ENCODE measurements at places on chromosomes 5 and 9.
A peak's percentile ranks its signal among the peaks of the same experiment; 100 is the strongest.

DNA sequence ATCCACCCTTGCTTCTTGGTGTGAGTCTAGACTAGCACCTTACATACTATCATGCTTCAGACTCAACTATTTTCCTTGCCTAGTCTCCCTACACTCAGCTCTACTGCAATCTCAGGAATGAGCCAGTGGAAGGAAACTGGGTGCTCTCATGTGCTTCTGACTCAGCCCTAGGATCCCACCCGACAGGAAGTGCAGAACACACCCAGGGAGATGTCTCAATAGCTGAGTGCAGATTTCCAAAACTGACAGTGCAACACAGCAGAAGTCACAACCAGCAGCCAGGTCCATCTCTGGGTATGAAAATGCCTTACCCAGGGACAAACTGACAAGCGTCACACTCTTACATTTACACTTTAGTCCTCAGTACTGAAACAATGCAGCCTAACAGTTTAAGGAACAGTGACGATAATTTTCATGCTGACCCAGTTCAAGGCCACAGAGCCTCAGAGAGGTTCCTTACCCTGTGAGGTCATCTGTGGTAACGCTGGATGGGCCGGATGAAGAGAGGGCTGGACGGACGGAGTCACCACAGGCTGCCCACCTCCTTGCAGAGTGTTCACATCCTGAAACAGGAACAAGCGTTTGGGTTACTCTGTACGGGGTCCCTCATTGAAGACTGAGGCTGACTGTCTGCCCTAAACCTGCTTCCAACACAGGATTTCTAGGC is 33.0 kb downstream of the FKBP15 start:
- peak; percentile 94 for DNase-seq

DNA sequence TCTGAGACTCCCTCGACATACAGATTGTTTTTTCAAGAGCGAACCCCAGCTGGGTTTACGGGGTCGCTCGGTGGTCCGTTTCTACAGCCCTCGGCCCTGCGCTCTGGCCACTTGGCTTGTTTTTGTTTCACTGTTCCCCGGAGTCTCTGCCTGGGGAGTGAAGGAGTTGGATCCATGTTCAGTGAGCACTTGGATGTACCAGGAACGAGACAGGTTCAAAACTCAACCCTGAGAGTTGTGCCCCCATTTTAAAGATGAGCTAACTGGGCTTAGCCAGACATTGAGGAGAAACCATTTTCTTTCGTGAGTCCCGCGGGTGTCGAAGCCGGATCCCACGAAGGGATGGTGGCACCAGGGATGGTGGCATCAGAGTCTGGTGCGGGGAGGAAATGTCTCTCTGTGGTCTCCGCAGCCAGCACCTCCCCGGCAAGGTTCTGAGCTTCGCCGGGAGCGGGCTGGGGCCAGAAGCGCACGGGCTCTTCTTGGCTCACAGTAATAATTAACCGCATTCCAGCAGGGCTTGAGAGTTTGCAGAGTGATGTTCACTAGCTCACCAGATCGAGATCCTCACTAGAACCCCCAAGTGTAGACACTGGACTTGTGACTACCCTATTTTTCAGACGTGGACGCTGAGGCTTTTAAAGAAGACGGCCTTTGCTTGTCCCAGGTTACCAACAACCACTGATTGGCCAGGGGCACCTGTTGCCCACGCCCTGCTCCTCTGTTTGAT is 1.0 kb downstream of the MSX2 start:
- no peak for DNase-seq

DNA sequence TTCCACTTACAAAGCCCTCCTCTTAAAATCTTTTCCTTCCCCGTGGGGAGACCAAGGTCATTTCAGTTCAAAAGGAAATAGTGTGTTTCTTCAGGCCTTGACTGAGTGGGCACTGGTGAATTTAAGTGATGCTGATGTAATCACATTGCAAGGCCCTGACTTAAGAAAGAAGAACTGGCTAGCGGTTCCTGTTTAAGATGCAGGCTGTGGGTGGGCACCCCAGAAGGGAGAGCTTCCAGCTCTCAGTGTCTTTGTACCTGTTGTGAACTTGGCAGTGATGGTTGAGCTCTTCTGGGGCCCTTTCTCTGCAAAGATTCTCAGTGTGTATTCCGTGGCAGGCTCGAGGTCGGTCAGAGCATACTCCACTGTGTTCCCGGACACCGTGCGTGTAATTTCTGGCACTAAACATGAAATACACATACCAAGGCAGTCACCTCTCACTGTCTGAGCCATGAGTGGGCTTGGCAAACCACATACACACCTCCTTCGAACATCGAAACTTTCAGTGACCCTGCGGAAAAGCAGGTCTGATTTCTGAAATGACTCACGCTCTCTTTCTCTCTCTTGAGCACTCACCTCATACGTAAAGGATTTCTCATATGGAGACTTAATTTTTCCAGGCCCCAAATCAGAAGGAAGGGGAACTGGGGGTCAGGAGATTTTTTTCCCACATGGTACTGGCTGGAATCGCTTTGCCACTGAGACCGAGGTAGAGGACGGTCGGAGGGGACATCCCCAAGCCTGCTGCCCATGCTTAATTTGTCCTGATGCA is 81.9 kb downstream of the TNC start:
- peak; percentile 86 for DNase-seq

- DNase-seq: no peak
Measured at GRCh38 chr9:127644146-127644827, 32.2 kb downstream of the STXBP1 start.

- no peak for DNase-seq
Measured at GRCh38 chr9:70462300-70462699, 47.8 kb upstream of the KLF9 start.

- no peak for DNase-seq
Measured at GRCh38 chr5:147743678-147744374, 38.7 kb downstream of the JAKMIP2 start.

GRCh38 chr5:135332519-135333150 is 66.4 kb downstream of the MACROH2A1 start:
- peak; percentile 77 for DNase-seq

- peak; percentile 10 for DNase-seq
Measured at GRCh38 chr5:179558932-179559283, 8.6 kb downstream of the RUFY1 start.

DNA sequence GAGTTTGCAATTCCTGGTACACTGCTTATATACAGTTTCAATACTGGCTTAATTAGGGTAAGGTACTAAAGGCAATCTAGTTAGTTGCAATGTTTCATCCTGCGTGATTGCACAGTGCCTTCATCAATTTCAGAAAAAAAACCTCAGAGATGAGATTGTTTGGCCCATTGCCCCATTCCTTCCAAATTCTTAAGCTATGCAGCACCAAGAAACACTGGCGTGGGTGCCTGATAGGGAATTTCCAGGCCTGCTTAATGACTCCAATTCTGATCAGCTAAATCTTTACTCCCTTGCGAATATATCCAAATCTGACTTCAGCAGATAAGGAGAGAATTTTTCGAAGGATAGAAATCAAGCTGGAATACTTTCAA is 35.9 kb upstream of the GAS1 start:
- DNase-seq: peak; percentile 95

- no peak for DNase-seq
Measured at GRCh38 chr5:154570572-154571324, 92.7 kb upstream of the HAND1 start.

GRCh38 chr9:89835666-89836065 is 230.9 kb downstream of the GADD45G start:
- no peak for DNase-seq

- no peak for DNase-seq
Measured at GRCh38 chr5:116473706-116474105, 100.9 kb downstream of the SEMA6A start.

- peak; percentile 11 for DNase-seq
Measured at GRCh38 chr5:131460867-131461572, 174.0 kb downstream of the RAPGEF6 start.

GRCh38 chr5:111537141-111538024 is 25.0 kb upstream of the STARD4 start:
- peak; percentile 78 for DNase-seq

DNA sequence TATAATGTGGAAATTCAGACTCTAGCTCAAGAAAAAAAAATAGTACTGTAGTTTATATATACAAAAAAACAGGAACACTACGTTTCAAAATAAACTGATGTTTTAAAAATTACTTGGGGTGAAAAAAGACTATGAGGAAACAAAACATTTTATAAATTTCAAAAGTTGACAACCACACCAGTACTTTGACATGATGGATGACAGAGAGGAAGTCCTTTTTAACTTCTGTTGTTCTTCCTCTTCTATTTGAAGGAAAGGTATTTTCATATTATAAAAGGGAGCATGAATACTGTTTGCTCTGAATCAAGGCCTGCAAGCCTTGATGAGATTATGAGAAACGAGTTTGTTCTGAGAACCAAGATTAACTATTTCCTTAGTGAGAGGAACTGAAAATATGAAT is 456.9 kb downstream of the TAF11L14 start:
- DNase-seq: no peak

DNA sequence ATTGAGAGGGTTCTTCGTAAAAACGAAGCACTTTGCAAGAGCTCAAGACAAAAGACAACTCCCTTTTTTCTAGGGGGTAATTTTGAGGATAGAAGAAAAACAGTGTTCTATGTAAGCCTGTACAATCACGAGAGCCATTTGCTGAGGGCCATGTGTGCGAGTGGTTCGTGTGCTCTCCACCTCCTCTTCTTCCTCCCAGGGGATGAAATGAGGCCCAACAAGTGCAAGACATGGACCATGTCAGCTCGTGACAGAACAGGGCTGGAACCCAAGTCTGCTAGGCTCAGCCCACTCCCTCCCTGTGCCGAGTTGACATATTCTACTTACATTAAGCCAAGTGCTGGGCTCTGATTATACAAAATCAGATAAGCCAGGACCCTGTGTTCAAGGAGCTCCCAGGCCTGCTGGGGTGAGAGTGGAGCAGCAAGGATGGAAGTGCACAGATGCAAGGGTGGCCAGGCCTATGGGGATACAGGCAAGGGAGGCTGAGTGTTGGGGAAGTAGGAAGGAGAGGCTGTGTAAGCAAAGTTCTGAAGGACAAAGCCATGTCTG is 97.9 kb upstream of the MSX2 start:
- no peak for DNase-seq

GRCh38 chr9:129414377-129414992 is 206.4 kb downstream of the C9orf50 start:
- DNase-seq: peak; percentile 63

- DNase-seq: peak; percentile 82
Measured at GRCh38 chr9:14278291-14278721, 35.6 kb downstream of the NFIB start.
